ENCODE measurements at places on chromosomes 7 and 10. TPM values are rescaled to one million over a fixed set of nuclear protein-coding genes. Genes with fewer than 3 reads are reported as not detected.

- DNase-seq, result no peak
Observed at GRCh38 chr7:1847260-1848001, 177.4 kb downstream of the ELFN1 start.

DNA sequence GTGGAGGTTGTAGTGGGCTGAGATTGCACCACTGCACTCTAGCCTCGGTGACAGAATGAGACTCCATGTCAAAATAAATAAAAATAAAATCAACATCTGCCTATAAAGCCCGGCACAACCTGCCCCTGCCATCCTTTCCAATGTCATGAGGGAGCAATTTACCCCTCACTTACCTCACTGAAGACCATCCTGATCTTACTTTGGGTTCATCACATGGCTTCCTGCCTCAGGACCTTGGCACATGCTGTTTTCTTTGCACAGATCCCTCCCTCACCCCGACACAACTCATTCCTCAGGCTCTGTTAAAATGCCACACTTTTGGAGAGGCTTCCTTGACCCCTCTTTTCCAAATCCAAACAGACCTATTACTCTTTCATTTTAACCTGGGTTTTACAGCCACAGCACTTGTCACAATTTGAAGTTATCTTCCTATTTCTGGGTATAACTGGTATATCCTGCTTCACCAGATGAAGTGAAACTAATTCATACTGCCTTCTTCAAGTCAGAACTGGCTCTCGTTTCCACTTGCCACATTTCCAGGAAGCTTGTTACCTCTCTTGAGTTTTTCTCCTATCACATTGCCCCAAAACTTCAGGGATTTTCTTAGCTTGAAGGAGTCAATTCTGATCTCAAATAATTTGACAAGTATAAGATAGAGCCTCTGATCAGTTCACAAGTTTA lies 69.3 kb upstream of the PARD3 start:
- no peak for DNase-seq

DNA sequence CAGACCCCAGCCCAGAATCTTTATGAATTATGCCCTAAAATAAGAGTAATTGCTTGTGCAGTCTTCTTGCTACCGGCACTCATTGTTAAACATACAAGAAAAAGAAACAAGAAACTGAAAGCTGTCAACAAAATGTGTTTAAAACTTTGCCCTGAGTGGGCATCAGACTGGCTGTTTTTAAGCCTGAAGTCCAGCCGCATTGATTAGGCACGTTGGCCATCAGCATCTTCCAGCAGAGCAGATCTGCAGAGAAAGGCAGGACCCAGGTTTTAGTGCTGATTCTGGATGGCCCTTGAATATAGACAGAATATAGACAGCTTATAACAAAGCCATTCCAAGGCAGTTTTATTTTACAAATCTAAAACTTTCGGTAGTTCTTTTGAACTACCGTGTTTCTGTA lies 102.8 kb downstream of the POLL start:
- no peak for DNase-seq

GRCh38 chr7:84642611-84643010 lies 448.0 kb upstream of the SEMA3A start:
- no peak for DNase-seq

DNA sequence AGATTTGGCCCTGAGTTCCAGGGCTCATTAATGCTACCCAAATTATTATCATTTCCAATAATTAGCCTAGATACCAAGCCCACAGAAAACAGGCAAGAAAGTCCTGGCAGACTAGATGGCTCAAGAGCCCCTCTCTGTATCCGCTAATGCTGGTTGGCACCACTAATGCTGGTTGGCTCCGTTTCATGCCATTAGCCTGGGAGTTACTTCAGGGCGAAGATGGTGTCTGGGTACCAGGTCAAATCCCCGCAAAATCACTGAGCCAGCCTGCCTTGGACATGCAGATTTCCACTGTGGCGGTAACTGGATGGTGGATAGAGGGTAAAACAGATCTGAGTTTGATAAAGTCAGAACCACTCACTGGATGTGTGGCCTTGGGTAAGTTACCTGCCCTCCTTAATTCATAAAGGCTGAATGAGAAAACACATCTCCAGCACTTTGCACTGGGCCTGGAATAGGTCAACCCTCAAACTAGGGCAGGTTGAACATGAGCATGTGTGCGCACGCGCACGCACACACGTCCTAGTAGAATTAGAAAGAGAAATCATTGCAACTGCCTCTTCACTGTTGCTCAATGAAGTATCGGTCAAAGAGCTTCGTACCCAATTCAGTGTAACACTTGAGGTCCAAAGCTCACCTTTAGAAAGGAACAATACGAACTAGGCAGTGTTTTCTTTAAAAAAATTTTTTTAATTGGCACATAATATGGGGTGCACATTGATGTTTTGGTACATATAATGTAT lies 91.5 kb downstream of the PRPF18 start:
- no peak for DNase-seq

GRCh38 chr7:83861-84632 lies 108.3 kb upstream of the FAM20C start:
- DNase-seq, result no peak

DNA sequence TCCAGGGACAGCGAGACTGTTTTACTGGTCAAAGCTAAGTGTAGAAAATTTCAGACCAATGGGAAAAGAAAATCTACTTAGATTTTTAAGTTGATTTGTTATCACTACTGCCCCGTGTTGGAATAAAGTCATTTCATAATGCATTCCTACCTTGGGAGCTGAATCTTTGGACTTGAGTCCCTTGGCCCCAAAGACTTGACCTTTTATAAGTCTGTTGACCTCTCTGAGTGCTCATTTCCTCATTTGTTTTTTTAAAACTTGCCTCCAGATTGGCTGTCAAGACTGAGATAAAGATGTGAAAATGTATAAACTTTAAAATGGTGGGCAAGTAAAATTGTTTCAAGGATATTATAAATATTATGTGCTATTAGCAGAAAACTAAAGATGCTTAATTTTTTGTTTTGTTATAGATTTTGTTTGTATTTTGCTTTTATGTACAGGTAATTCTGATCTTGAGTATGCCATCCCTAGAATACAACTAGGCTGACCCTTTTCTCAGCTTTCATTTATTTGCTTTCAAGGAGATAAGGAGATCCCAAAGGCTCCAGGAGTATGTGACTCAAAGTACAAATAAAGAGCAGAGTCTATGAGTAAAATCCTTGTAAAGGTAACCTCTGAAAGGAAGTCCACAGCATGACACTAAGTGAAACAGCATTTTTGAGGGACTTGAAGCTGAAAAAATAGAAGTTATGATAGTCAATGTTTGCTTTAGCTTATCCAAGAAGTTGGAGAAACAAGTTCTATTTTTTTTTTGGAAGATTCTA lies 54.6 kb downstream of the TMEM26 start:
- no peak for DNase-seq

DNA sequence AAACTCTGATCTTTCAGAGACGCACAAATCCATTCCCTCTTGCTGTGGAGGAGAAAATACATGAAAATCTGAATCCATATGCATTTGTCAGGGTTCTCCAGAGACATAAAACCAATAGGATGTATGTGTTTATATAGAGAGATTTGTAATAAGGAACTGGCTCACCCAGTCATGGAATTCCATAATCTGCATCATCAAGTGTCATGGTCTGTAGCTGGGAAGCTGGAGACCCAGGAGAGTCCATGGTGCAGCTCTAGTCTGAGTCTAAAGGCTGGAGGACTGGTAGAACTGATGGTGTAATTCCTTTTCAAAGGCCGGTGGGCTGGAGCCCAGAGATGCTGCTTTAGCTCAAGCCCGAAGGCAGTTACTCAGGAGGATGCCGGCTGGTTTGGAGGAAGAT lies 134.0 kb downstream of the TCF7L2 start:
- DNase-seq, result no peak

DNA sequence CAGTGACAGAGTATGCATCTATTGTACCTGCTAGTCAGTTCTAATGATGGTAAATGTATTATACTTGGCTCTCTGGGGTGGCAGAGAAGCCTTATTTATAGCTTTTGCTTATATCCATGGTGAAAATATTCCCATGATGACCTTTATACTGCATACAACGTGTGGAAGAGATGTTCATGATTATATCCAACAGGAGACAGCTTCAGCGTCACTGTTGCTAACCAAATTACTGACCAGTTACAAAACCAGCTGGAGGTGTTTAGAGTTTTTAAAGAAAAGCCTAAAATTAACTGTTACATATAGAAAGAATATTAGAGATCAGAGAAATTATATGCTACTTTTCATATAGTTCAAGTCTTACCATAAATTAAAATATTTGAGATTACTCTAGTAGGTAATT lies 280.8 kb downstream of the ETV1 start:
- no peak for DNase-seq

DNA sequence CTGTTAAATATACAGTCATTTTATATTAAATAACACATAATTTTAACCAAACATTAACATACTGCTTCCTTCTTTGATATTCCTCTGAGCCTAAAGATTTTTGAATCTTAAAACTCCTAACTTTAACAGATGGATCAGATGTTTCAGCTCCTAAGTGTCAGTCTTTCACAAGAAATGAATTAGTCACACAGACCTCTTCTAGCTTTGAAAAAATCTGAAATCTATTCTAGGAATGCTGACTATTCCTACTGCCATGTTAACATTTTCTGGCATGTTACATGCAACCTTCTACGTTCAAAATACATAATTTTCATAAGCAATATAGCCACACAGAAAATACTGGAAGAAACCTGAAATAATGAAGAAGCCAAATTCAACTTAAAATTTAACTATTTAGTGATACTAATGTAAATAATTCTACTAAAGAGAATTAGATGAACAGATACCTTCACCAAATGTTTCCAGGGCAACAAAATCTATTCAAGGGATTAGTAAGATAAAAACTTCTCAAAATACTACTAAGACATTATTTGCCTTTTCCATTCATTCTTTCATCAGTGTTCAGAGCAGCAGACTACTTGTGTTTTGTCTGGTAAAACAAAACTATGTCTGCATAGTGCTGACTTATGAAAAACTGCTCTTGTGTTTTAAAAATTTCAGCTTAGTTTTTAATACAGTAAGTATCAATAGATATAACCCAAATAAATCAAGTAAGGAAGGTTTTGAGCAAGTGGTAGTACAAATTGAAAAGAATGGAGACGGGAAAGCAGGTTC lies 9.2 kb downstream of the JMJD1C start:
- DNase-seq, result no peak

DNA sequence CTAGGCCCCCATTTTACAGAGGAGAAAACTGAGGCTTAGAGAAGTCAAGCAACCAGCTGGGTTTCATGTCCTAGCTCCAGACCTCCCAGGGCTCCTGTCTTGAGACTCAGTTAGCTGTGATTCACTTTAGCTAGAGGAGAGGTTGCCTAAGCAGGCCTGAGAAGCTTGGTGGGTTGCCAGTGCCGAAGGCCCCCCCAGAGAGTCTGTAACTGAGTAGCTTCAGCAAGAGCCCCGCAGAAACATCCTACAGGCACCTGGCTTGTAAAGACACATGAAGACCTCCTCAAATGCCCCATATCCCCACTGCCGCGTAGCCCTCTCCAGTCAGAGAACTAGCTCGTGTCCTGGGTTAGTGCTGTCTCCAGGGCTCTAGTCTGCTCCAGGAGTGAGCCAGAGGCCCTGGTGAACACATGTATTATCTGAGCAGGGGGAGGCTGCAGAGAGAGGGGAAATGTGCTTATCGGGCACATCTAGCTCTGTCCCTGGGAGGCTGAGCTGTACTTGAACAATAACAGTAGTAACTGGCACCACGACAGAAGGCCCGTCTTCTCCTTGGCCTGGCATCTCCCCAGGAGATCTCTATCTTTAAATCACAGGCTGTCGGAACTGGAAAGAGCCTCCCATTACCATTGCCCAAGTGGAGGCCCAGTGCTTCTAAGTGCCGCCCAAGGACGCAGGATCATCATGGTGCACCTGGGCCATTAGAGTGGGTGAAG lies 28.9 kb downstream of the UNC5B start:
- no peak for DNase-seq

DNA sequence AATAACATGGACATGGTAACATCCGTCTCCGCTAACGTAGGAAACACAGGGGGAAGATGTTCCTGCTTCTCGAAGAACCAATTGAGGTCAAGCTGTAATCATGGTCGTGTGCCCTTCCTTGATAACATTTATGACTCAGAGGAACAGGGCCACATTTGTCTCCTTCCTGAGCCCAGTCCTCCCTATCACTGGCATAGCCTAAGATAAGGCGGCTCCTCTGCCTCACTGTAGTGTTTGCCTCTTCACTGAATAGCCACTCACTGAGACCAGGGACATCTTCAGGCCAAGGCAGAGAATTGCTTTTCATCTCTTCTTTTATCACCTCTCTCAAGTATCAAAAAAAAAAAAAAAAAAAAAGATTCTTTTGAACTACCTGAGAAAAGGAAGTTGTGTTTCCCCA lies 5.4 kb upstream of the GRM8 start:
- no peak for DNase-seq

DNA sequence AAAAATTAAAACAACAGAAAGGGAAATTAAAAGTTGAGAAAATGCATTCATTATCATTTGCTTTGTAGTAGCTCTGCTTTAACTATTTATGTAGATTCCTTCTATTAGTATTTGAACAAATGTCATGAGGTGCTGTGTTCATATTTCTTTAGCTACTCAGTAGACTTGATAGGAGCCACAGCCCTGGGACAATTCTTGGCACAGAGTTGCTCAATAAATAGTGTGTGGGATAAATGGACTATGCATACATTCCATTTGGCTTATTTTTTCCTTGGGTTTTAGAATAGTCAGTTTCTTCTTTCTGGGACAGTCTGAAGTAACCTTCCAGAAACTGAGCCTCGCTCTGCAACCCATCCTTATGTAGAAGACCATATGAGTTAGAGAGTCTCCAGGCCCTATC lies 13.4 kb downstream of the RPP30 start:
- DNase-seq, result no peak

DNA sequence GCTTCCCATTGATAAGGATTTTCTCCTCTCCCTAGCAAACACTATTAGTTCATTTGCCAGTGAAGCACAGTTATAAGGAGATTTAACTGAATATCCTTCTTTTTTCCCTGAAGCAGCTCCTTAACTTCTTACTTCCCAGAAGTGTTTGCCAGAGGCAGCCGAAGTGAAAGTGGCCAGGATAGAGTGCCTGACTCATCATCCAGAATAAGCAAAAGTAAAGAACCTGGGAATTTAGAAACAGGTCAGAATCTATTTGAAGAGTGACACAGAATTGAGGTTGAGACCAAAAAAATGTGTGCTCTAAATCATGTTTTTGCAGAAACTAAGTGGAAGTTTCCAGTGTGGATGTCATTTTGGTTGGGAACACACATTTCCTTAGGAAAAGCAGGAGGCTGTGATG lies 249.6 kb upstream of the VWC2 start:
- DNase-seq, result no peak

GRCh38 chr7:38839851-38840250 lies 69.1 kb downstream of the VPS41 start:
- DNase-seq, result no peak

DNA sequence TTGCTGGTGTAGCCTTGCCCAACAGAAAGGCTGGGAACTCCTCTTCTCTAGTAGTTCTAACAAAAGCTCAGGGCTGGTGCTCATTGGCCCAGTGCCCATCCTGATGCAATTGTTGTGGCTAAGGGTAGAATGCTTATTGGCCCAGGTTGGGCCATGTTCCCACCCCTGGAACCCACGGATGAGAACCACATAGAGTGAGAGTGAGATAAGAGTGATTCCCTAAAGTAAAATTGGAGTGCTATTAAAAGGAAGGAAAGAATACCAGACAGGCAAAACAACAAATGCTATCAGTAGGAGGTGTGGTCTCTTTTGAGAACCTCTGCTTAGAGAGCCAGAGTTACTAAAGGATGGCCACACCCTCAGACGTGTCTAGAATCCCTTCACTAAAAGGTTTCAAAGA lies 49.2 kb downstream of the LGI1 start:
- no peak for DNase-seq

GRCh38 chr7:47887016-47887640 lies 61.1 kb downstream of the PKD1L1 start:
- DNase-seq, result no peak

Gene AGR3
- polyA plus RNA-seq, result 2.3 TPM

Gene EXOC6
- 17.8 TPM for polyA plus RNA-seq

Gene OGDHL
- 54.4 TPM for polyA plus RNA-seq

Gene PTPRZ1
- polyA plus RNA-seq, result 3.5 TPM

Gene CCDC172
- not detected for polyA plus RNA-seq

Gene IL2RA
- polyA plus RNA-seq, result not detected
